ENCODE measurements at places on chromosomes 3 and 15.

GRCh38 chr3:144923046-144923775 lies 951.6 kb downstream of the DIPK2A start:
- DNase-seq, result no peak

GRCh38 chr3:129985113-129985512 lies 10.6 kb downstream of the TRH start:
- DNase-seq, result no peak

DNA sequence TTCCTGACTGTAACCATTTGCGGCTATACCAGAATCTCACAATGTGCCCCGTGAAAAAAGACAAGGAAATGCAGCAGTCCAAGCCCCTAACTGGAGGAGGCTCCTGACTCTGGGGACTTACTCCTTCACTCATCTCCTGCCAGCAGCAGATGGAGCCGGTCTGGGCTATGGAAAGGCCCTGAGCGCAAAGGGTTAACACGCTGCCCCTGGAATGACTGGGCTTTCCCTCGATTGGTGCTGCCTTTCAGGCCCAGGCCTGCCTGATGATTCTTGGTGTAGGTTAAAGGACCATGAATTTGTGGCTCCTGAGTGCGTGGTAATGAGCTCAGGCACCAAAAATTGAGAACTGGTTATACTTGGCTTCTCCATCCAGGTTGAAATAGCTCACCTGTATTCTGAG lies 42.3 kb upstream of the GALNT15 start:
- no peak for DNase-seq

DNA sequence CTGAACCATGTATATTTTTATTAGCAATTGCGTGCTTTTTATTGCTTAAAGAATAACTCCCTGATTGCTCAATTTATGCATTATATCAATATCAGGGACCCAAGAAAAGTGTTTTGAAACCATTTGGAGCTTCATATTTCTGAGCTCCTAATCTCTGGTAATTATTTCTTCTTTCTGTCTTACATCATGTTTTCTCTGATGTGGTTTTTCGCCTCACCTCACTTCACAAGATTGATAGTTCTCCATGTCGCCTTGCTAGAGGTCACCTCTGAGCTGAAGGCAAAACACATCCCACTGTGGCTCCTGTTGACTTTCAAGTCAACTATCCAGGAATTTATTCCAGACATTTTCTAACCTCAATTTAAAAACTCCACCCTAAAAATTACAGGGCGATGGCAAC lies 837.4 kb downstream of the CADM2 start:
- DNase-seq, result no peak

DNA sequence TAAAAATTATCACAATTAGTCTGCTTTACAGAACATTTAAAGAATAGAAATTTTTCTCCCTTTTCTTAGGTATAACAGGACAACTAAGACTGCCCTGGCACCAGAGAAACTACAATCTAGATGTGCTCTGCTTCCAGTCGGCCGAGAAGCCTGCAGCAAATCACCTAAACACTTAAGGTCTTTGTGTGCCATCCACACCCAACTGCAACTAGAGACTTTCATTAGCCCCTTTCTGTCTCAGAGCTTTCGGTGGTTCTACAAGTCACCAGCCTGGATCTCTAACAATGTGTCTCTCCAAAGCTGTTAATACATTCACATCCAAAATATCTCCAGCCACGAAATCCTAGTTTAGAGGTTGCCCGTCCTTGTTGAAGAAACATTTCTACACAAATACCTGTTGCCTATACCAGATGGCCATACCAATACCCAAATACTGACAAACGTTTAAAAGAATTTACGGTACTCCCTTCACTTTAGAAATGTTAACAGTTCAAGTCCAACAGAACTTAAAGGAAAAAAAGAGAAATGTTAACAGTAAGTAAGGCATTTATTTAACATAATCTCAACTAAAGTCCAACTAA lies 6.7 kb downstream of the PRC1 start:
- DNase-seq, result no peak

GRCh38 chr3:69271098-69271497 lies 114.8 kb downstream of the FRMD4B start:
- no peak for DNase-seq

DNA sequence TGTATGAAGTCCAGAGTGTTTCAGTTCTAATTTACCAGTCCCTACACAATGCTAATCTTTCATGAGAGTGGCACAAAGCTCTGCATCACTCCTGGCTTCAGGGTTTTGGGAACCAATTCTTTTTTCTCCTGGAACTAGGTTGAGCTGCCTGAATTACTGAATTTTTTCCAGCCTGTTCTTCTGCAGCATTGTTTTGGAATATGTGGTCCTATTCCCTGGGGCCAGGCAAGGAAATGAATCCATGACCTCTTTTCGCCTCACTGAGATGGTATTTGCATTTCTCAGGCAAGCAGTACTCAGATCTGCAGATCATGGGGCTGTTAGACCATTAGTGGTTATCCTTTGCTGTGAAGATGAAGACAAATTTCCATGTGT lies 25.6 kb upstream of the GPR171 start:
- no peak for DNase-seq

DNA sequence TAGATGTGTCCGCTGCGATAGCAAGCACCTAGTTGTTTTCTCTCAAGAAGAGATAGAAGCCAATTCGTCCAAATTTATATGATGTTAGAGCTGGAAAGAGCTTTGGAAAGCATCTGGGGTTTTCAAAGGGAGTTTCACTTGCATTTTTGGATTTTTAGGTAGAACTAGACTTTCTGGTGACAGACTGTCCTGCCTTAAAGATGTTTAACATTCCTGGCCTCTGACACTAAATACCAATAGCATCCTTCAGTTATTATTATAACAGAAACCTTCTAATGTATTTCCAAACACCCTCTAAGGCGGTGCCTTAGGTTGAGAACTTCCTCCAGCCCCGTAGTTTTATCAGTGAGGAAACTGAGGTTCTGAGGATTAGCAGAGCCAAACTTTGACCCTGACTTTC lies 305.3 kb downstream of the SATB1 start:
- DNase-seq, result no peak

GRCh38 chr3:24215502-24215901 lies 270.4 kb downstream of the NR1D2 start:
- DNase-seq, result no peak

GRCh38 chr15:58285921-58286278 lies 145.9 kb upstream of the LIPC start:
- no peak for DNase-seq

- DNase-seq, result no peak
Observed at GRCh38 chr3:63992516-63993209, 30.6 kb downstream of the PSMD6 start.

DNA sequence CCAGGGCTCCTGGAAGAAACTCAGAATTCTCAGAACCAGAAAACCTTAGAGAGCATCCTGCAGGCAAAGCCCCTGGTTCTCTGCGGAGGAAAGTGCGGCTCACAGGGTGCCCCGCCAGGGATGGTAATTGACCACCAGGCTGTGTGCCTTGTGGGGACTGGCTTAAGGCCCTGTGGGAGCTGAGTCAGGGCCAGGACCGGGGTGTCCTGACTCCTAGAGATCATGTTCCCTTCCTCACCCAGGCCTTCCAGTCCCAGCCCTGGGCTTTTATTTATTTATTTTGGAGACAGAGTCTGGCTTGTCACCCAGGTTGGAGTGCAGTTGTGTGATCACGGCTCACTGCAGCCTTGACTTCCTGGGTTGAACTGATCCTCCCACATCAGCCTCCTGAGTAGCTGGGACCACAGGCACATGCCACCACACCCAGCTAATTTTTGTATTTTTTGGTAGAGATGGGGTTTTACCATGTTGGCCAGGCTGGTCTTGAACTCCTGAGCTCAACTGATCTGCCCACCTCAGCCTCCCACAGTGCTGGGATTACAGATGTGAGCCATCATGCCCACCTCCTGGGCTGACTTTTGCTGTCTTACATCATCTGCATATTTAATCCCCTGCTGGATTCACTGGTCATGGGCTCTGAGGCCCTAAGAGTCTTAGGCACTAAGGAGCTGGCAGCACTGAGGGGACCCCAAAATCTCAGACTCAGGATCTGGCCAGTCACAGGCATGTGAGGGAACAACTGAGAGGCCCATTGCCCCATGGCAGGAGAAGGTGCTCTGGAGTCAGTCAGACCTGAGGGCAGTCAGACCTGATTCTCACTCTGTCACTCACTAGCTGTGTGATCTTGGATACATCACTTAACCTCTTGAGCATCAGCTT lies 20.4 kb upstream of the LAMP3 start:
- no peak for DNase-seq

- no peak for DNase-seq
Observed at GRCh38 chr3:9201266-9201665, 48.2 kb downstream of the SRGAP3 start.

DNA sequence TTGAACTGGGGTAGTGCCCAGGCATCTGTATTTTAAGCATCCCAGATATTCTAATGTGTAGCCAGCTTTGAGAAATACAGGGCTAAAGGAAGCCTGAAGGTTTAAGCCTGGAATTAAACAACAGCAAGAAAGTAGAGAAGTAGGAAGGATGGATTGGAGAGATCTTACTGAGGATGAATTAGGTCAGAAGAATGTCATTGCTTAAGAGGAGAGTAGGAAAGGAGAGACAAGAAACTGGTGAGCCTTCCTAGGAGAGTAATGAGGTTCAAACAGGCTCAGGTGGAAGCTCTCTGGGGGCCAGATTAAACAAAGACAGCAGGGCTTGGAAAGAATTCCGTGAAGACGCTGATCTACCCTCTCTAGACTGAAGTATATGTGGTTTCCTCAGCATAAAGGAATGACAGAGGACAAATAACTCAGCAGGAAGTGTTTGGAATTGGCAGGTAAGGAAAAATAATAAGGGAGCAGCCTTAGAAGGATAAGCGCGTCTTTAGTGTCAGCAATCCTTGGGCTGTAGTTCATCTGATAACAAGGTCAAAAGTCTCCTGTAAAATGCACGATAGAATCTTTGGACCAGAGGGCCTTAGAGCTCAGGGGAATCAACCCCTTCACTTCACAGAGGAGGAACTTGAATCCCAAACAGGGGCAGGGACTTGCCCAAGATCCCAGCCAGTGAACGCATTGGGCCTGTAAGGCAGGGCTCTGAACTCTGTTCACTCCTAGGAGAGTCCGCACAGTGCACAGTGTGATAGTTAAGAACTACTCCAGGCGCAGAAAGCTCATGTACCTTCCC lies 90.9 kb downstream of the TP63 start:
- DNase-seq, result no peak

- DNase-seq, result no peak
Observed at GRCh38 chr3:14925729-14926591, 21.4 kb upstream of the NR2C2 start.

DNA sequence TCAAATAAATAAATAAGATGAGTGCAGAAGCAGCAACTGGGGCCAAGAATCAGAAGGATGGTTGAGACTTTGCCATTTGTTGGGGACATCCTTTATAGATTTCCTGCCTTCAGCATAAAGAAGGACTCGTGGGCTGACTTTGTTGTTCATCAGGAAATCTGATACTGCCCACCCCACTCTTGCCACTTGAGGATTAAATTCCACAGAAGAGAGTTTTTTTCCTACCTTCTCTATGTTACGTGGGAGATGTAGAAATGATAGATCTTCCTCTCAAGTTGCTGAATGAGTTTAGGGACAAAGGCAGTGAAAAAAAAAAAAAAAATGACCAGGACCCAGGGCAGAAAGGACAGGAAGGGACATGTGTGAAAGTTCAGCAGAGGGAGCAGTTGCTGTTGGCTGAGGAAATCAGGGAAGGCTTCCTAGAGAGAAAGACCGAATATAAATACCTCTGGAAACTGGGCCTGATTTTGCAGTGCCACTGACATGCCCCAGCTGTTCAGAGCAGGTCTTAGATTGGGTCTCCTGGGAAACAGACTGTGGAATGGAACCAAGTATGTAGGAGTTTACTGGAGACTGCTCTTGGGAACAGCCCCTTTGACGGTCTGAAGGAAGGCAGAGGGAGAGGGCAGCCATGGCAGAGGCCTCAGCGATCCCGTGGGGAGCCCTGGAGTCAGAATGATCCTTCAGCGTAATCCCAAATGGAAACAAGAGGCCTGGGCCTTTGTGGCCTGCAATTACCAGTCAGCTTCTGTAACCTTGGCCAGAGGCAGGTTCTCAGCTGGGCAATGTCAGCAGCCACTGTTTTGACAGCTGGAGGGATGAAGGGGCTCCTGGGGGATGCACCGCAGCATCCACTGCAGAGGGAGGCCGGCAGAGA lies 50.9 kb downstream of the C3orf20 start:
- DNase-seq, result no peak

GRCh38 chr3:47283193-47283537 lies 421 bp downstream of the KLHL18 start:
- DNase-seq, result no peak

- no peak for DNase-seq
Observed at GRCh38 chr3:134338516-134339261, 35.6 kb downstream of the AMOTL2 start.

DNA sequence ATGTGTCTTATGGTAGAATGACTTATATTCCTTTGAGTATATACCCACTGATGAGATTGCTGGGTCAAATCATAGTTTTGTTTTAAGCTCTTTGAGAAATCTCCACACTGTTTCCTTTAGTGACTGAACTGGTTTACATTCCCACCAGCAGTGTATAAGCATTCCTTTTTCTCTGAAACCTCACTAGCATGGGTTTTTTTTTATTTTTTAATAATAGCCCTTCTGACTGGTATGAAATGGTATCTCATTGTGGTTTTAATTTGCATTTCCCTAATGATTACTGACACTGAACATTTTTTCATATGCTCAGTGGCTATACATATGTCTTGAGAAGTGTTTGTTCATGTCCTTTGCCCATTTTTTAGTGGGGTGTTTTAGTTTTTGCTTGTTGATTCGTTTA lies 494.3 kb downstream of the SQOR start:
- DNase-seq, result no peak

DNA sequence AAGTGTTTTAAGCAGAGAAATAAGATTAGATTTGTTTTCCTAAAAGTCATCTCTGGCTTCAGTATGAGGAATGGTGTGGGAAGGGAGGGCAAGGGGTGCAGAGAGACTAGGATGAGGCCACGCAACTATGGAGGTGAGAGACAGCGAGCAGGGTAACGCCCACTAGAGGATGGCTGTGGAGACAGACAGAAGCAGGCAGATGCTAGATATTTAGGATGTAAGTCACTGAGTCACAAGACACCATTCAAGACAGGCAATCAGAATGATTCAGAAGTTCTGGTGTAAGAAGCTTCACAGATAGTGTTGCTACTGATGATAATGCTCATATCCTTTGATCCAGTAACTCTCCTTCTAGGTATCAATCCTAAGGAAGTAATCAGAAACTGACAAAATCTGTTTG lies 19.1 kb downstream of the HSPBAP1 start:
- no peak for DNase-seq

DNA sequence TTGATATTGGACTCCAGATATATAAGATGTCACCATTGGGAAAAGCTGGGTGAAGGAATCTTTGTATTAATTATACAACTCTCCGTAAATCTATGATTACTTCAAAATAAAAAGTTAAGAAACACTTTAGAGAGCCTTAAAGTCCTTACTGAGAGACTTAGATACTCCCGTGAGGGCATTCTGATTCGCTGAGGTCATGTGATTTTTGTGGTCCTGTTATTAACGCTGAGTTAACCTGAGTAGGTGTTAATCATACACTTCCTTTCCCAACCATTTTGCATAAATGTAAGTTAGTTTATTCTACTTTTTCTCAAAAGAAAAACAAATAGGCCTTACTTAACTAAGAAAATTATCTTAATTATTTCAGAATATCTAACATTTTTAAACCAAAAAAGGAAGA lies 67.1 kb upstream of the LMOD3 start:
- no peak for DNase-seq

All from stimulated activated CD8-positive, alpha-beta memory T cell treated with anti-CD3 and anti-CD28 coated beads, Interleukin-12 subunit alpha, Interleukin-12 subunit beta, amount 100 ng/mL, for 4 hours (primary cell).